ENCODE measurements at places on chromosomes 2 and 18.
A peak's percentile ranks its signal among the peaks of the same experiment; 100 is the strongest.

DNA sequence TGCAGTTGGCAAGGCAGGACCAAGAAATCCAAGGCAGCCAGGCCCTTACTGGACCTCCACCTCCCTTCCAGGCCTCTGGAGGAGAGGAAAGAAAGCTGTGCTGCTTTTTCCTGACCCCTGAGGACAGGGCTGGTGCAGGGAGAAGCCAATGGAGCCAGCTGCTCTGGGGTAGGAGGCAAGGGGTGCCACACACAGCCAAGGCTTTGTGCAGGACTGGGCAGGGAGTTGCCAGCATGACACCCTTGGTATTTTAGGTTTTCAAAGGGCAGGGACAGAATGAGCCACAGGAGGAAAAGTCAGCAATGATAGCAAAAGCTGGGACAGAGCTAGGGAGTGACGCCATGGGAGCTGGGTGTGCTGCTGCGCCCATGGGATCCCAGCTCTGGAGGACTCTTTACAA lies 22.9 kb downstream of the CCT7 start:
- no peak for DNase-seq

DNA sequence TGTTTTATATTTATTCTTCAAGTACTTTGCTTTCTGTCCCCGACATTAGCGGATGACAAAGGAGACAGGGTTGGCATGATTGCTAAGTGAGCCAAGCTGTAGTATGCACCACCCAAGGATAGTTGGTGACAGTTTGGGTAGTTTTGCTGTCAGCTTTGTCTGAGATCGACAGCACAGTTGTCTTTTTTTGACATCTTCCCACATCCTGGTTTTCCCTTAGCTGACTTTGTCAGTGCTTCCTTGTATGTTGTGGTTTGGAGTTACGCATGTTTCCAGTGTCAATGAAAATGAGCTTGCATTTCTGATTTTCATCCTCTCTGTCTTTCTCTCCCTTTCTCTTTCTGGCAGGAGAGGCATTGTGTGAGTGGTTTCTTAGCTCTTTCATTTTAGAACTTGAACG lies 44.6 kb upstream of the DOCK10 start:
- no peak for DNase-seq

GRCh38 chr2:46147626-46148368 lies 149.4 kb upstream of the EPAS1 start:
- DNase-seq, result no peak

- DNase-seq, result no peak
Measured at GRCh38 chr18:62280058-62280457, 45.1 kb upstream of the TNFRSF11A start.

GRCh38 chr2:211879323-211879722 lies 659.3 kb downstream of the ERBB4 start:
- no peak for DNase-seq

DNA sequence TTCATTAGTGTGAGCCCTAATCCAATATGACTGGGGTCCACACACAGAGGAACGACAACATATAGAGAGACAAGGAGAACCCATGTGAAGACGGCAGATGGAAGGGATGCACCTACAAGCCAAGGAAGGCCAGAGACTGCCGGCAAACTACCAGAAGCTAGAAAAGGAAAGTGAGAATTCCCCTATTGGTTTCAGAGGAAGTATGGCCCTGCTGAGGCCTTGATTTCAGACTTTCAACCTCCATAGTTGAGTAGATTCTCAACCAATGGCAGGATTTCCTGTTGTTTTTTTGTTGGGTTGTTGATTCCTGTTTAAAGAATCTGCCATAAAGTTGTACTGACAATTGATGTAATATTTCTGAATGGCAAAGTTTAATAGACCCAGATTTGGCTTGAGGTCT lies 241.5 kb downstream of the SATB2 start:
- no peak for DNase-seq

DNA sequence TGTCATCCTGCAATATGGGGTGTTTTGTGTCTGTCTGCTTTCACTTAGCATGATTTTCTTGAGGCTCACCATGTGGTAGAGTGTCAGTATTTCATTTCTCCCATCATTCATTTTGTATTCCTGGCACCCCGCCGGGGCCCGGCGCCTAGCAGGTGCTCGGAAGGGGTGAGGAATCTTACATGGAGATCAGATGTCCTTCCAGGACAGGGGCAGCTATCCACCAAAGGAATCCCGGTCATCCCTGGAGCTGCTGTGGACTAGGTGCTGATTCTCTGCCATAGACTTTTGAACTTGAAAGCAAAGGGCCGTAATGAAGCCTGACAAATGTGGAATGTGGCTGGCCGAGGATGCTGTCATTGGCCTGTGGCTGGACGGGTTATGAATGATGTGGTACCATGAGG lies 2.4 kb downstream of the PRELID3A start:
- no peak for DNase-seq

DNA sequence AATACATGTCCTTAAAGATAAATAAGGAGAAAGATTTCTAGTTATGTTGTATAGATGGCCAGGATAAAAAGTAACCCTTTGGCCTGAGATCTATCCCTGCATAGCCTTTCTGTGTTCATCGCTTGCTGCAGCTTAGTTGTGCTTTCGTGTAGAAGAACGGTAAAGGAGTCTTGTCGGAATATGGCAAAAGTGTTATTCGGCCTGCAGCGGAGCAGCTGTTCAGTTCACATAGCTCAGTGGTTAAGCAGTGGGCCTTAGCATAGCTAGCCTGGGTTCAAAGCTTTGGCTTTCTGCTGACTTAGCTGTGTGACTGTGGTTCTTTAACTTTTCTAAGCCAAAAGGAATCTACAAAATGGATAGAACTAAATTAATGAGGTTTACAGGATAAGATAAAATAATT lies 55.4 kb downstream of the MALT1 start:
- no peak for DNase-seq

GRCh38 chr2:232231554-232231953 lies 147.0 kb upstream of the ALPP start:
- DNase-seq, result no peak

- peak; percentile 29 for DNase-seq
Measured at GRCh38 chr18:35267161-35267651, 22.8 kb downstream of the ZSCAN30 start.

GRCh38 chr2:240225660-240226475 lies 85.4 kb upstream of the OTOS start:
- no peak for DNase-seq

DNA sequence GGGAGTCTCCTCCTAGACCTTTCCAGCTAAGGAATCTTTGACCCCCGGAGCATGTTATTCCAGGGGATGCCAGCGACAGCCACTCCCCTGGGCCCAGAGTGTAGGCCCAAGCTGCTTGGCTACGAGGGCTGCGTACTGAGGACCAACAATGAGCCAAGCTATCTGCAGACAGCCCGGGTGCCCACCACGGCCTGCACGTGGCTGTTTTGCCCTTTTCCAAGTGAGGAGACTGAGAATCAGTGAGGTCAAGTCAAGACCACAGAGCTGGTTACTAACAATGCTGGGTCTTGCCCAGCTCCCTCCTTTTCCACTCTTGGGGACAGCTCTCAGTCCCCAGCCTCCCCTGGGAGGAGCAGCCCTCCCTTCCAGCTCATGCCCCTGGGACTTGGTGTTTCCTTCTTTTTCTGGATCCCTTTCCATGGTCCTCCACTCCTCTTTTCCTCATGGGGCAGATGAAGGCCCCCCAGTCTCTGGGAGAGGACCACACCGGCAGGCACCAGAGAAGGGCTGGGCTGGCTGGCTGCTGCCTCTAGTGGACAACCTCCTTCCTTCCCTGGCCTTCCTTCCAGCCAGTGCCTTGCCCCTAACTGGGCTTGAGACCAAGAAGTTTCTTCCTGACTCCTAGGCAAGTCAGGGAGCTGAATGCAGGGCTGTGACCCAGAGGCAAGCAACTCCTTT lies 550 bp upstream of the MALL start:
- peak; percentile 80 for DNase-seq

- DNase-seq, result no peak
Measured at GRCh38 chr2:31013301-31013700, 124.9 kb downstream of the GALNT14 start.

DNA sequence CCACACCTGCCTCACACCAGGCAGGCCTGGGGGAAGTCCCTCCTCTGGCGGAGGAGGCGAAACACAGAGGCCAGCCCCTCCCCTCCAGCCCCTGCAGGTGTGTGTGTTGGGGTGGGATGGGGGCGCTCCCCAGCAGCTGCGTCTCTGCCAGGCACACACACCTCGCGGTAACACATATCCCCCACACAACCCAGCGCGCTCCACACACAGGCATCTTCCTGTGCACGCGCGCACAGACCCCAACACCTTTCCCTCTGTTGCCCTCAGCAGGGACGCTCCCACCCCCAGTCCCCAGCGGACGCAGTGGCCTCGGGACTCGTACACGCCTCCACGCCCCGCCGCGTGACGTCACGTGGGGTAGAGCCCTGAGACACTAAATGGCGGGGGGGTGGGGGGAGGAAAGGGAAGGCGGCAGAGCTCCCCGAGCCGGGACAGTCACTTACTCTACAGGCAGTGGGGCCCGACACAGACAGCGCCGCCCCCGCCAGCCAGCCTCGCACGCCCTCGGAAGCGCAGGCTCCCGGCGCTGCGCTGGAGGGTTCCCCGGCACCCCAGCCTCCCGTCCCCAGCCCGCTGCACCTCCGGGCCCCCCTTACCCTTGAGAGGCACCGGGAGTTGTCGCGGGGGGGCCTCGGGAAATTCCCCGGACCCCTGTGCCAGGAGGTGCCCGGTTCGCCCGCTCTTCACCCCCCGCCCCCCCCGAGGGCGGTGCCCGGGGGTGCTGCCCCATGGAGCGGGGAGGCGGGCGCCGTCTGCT lies at the start of gene WNT10A:
Gene WNT10A (plus strand): TSS at position 751 of the 757 bp plus-strand sequence. CDS start 144 bp downstream, outside the sequence.
- no peak for DNase-seq

GRCh38 chr2:200993097-200993496 lies 29.6 kb upstream of the ORC2 start:
- DNase-seq, result peak; percentile 46

GRCh38 chr2:38498045-38498481 lies 104.7 kb downstream of the HNRNPLL start:
- no peak for DNase-seq

DNA sequence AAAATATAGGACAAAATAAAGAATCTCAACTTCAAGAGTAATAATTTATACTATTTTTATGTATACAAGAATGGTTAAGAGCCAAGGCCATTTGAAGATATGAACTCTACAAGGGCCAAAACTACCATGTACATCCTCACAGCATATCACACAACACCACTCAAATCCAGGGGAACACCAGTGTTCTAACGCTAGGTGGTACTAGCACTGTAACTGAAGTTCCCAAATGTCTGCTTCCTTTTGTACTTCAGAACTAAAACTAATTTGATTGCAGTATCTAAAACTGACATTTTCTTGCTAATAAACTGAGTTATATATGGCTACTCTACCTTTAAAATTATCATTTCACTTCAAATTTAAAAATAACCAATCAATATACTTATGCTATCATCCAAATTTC lies 47.0 kb downstream of the REV1 start:
- DNase-seq, result no peak

DNA sequence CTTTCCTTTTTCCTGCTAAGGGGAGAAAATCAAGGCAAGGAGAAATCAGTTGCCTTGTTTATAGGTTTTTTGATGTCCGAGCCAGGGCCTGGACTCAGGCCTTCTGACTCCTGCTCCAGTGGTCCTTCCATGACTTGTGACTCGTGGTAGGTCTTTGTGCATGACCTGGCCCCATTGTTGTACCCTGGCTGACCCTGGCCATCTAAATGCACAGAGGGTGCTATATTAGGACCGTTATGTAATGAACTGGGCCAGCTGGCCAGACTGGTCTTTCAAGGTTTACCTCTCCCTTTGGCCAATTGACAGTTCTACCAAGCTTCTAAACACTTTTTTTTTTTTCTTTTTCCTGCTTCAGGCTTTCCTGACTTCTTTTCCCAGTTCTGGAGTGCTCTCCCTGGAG lies 81.1 kb downstream of the SETBP1 start:
- DNase-seq, result no peak

GRCh38 chr18:31634331-31634713 lies 42.6 kb downstream of the TTR start:
- DNase-seq, result no peak

DNA sequence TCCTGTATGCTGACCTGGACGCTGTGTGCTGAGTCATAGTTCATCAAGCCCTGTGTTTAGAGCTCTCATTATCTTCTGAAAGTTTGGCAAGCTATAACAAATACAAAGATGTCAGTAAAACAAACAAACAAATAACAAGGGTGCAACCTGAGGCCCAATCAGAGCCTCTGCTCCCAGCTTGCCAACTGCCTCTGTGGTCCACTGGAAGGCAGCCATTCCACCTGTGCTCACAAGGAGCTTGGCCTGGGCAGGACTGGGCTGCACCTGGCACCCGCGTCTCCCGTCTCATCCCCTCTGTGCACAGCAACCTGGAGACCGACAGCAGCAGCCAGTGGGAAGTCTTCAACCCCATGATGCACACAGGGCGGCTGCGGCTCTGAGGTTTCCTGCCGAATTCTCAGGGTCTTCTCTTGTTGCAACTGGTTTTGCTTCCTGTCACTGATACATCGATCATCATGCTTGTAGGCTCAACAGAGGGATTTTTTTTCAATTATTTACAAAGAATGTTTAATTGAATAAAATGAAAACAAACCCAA lies 97.8 kb downstream of the TMEM18 start:
- DNase-seq, result no peak

- peak; percentile 73 for DNase-seq
Measured at GRCh38 chr18:36688020-36688965, 140.5 kb downstream of the TPGS2 start.

Measured in EH (cell line).